Activated T-helper 1 cell treated with anti-CD3 and anti-CD28 coated beads, Interleukin-2, amount 50 U/mL, for 16 hours (primary cell): ENCODE measurements at places on chromosomes 5 and 9.

DNA sequence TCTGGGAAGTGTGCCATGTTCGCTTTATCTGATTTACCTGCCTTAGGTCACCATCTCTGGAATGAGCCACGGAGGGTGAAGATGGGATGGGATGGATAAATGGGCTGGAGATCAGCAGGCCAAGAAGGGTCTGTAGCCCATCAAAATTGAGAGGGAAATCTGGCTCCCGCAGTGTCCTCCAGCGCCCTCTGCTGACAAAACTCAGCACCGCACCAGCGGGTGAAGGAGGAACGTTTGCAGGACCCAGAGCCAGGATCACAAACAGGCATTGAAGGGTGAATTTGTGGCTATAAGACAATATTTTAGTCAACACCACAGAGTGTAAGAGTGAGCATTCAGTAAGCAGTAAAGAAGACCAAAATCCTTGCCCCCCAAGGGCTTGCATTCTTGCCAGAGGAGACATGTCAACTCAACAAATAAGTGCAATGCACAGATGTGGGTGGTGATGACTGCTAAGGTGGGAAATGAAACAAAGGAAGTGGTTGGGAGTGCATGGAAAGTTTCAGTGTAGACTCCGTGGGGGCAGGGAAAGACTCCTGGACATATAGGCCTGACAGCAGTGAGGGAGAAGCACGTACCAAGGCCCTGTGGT lies 124.4 kb downstream of the TENT4A start:
- DNase-seq = no peak

DNA sequence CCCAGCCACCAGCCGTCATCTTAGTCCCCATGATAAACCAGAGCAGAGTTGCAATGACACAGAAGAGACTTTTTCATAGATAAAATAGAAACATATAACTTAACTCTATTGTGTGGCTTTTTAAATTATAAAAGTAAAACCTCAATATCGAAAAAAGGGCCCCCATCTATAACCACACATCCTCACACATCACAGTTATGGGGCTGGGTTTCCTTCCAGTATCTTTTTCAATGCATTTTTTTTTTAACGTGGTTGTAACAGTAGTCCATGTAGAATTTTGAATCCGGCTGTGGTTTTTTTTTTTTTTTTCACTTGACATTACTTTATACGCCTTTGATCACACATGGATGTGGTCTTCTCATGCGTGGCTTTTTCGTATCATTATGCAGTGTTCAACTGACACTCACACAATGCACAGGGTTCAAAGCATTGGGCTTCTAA lies 77.4 kb downstream of the CFAP77 start:
- DNase-seq = no peak

DNA sequence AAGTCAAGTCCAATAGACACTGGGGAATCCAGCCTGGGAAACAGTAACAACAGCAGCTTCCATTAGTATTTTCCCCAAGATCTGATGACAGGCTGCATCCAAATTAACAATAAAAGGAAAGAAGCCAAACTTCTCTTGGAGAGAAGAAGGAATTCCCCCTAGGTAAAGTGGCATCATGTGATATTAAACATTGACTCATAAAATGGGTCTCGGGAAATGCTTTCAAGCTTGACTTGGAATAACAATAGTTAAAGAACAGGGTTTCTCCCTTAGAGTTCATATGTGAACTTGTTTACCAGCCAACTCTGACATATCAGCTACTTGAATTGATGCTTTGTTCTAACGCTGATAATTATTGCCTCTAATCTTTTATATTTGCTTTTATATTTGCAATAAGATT lies 45.4 kb downstream of the ENTREP1 start:
- DNase-seq = no peak

- DNase-seq = no peak
Measured at GRCh38 chr9:78221425-78221824, 14.4 kb upstream of the CEP78 start.

DNA sequence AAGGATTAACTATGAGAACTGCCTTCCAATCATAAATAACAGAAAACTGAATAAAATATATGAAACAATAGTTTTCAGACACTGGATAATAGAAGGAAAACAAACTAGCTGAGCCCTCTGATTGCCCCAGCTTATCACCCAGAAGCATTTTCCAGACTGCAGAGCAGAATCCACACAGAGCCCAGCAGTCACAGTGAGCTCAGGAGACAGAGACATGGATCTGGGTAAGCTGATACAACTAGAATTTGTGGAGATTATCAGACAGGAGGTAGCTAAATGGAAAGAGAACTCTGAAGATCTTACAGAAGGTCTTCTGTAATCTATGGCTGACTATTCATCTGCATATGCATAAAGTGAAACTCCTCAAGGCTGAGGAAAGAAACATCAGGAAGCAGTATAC lies 128.8 kb downstream of the NR2F1-AS1 start:
- DNase-seq = no peak
